Stimulated activated CD4-positive, alpha-beta T cell treated with anti-CD3 and anti-CD28 coated beads, Interleukin-15, amount 100 ng/mL, for 24 hours (primary cell): ENCODE measurements at places on chromosomes 2 and 18.

GRCh38 chr18:80250740-80251364, 3.5 kb upstream of the PARD6G start:
- no peak for DNase-seq

DNA sequence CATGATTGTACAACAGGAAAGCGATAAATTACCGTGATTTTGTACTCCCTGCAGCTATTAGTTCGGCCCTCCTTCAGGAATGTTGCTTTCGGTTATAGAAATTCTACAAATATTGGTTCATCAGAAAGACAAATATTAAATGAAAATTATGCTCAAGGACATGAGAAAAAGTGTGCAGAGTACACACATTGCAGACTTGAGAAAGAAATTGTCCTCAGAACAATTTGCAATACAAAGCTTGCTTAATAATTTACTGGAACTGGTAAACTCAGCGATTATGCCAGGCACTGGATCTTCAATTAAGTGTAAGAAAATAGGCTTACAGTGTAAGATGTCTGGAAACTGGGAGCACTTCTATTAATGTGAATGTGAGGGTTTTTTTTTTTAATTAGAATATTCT, 45.9 kb downstream of the ABCG8 start:
- DNase-seq = no peak

GRCh38 chr2:120715941-120716340, 19.7 kb upstream of the GLI2 start:
- no peak for DNase-seq

DNA sequence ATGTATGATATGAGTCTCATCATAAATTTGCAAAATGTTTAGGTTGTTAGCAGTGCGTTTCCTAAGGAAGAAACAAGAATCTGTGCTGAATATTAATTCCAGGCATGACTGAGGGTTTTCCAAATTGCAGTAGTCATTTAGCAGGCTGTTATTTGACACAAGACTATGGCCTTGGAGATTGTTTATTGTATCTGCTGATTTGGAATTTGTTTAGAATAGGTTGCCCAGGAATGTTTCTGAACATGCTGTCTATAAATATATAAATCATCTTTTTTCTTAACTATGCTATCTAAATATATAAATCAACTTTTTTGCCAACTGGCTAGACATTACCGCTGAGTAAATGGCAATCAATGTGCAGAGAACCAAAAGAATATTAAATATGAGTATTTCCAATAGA, 90.9 kb downstream of the DOK6 start:
- DNase-seq = no peak

DNA sequence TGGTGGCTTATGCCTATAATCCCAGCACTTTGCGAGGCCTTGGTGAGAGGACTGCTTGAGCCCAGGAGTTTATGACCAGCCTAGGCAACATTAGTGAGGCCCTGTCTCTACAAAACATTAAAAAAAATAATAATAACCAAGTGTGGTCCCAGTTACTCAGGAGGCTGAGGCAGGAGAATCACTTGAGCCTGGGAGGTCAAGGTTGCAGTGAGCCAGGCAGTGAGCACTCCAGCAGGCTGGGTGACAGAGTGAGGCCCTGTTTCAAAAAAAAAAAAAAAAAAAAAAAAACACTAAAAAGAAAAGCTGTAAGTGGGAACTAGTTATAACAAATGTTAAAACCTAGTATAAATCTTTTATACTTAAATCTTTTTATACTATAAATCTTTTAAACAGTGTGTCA, 146.2 kb upstream of the ITGA4 start:
- no peak for DNase-seq

GRCh38 chr2:40511661-40512213, 59.8 kb upstream of the SLC8A1 start:
- no peak for DNase-seq

DNA sequence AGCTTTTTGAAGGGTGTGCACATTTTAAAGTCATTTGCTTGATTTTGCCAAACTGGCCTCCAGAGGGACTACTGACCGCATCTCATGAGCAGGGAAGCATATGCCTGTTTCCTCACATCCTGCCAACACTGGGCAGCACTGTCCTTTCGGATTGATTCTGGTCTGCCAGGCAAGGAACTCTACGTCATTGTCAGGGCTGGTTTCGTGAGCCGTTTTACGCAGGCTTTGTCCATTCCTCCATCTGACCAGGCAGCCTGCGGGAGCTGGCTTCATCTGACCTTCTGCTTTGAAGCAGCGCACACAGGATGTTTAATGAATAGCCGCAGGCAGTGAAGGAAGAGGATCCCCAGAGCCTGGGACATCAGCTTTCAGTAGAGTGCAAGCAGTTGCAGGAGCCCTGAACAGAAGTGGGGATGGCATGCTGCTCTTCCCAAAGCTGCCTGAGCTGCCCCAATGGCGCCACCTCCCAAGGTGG, 46.3 kb upstream of the SEMA4C start:
- no peak for DNase-seq

- DNase-seq = no peak
Observed at GRCh38 chr2:170052151-170052550, 125.8 kb upstream of the MYO3B start.

- DNase-seq = no peak
Observed at GRCh38 chr2:161400076-161400475, 16.0 kb upstream of the TBR1 start.

DNA sequence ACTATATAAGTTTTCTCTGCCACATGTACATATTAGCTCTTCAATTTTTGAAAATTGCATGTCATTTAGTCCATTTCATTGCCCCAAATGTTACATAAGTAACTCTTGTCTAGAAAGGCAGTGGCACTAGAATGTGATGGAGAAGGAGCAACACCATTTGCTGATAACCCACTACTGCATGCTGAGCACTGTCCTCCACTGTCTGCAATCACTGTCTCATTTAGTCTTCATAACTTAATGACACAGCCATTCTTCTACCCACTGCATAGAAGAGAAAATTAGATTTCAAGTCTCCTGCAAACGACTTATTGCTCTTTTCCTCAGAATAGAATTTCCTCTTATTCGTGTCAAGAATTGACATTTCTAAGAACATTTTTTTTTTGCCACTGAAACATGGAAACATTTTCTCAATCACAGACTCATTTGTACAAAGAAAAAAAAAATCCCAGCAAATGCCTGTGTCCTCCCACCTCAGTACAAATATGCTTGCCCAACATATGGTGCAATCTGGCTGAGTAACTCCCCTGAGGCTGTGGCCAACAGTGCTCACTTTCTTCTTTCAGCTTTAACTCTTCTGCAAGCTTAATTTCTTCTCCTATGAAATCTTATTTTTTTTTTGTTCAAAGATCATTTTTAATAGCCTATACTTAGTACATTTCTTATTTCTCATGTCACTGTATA, 768.6 kb upstream of the HS6ST1 start:
- no peak for DNase-seq

DNA sequence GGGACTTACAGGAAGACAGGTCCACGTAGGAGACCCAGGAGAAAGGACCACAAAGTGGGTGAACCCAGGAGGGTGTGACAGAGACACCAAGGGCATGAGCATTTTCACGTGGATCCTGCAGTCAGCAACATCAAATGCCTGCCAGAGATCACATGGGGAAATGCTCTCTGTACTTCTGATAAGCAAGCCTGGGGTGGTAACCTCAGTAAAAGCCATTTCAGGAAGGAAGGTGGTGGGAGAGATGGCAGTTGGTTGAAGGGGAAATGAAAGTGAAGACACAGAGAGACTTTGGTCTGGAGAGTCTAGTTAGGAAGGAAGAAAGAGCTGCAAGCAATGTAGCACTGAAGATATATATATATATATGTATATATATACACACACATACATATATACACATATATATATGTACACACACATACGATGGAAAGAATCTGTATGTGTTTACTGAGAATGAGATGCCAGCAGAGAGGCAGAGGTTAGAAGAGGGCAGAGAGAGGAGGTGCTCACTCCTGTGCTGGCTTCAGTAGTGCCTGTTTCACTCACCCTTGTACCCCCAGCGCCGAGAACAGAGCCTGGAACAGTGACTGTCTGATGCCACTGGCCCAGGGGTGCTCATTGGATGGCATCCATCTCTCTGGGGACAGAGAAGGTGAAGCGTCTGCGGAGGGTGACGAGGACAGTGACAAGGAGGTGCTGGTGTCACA, 314.9 kb downstream of the AFF3 start:
- no peak for DNase-seq

DNA sequence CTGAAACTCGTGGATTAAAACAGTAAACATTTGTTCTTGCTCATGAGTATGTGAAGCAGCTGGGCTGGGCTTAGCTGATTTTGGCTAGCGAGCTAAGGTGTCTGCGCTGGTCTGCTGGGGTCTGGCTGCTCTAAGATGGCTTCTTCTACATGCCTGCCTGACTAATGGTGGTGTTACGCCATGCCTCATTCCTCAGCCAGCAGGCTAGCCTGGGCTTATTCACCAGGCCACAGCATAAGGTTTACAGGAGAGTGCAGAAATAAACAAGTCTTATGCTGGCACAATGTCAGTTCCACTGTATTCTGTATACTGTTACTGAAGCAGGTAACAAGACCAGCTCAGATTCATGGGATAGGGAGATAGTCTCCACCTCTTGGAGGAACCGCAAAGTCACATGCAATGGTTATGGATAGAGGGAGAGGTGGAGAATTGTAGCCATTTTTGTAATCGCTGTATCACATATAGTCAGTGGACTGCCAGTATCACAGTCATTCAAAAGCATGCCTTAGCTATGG, 80.0 kb downstream of the RHBDD1 start:
- no peak for DNase-seq

- DNase-seq = no peak
Observed at GRCh38 chr18:64090876-64091275, 58.0 kb downstream of the LINC00305 start.
